Left renal cortex interstitium (tissue), 4 donors: ENCODE measurements at places on chromosomes 1 and 21. TPM values are rescaled to one million over a fixed set of nuclear protein-coding genes. Genes with fewer than 3 reads are reported as not detected.

The TNFSF18 gene
- polyA plus RNA-seq, result 0.24 TPM

GRCh38 chr1:232982238-232982944, 32.0 kb downstream of the NTPCR start:
- no peak for DNase-seq

DNA sequence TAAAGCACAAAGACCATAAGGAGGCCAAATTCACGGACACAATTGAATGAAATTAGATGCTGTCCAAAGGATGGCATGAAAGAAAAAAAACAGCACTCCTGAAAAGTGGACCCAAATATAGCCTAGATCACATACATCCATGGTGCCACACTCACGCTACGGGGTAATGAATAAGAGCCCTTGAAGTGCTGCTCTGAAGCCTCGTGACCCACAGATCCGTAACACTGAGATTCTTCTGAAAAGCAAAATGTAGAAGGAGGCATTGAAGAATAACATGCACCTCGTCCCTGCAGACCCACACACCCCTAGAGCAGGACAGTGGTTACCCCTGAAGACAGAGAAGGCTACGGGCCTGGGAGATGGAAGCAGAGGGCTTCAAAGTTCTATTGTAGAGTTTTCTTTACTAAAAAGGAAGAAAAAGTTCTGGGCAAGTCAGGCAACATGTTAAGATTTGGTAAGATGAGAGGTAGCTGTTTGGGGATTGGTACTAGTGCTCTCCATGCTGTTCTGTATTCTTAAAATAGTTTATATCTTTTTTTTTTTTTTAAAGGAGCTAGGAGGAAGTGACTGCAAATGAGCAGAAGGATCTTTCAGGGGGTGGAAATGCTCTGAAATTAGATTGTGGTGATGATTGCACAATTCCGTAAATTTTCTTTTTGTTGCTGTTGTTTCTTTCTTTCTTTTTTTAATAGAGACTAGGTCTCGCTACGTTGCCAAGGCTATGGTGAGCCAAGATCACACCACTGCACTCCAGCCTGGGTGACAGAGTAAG, 4.1 kb upstream of the ITGB2 start:
- no peak for DNase-seq

The OR2T29 gene
- 0.06 TPM for polyA plus RNA-seq

DNA sequence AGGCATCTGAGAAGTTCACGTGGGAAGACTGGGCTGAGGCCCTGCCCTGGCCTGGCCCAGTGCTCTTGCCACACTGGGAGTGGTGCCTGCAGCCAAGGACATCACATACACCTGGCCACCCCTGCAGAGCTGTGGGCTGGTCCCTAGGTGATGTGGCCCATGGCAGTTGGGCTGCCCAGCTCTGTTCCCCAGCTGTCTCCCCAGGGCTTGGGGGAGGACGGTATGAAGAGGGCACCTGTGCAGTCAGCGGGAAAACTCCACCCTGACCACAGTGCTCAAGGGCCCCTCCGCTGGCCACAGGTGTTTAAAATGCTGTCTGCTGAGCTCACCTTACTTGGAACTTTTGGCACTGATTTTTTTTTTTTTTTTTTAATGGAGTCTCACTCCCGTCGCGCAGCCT, 120.4 kb upstream of the SLC25A33 start:
- no peak for DNase-seq
